CD4-positive, alpha-beta T cell treated with Interleukin-4 for 4 hours (primary cell): ENCODE measurements at places on chromosomes 3 and 15.

DNA sequence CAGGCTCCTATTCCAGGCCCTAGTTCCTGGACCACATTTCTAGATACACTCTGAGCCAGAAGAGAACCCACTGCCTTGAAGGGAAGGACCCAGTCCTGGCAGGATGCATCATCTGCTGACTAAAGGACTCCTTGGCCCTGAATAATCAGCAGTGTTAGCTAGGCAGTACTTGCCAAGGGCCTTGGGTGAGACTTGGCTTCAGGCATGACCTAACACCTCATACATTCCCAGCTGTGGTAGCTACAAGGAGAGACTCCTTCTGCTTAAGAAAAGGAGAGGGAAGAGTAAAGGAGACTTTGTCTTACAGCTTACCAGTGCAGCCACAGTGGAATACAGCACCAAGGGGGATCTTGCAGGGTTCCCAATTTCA, 26.4 kb downstream of the PEAK1 start:
- DNase-seq: no peak

DNA sequence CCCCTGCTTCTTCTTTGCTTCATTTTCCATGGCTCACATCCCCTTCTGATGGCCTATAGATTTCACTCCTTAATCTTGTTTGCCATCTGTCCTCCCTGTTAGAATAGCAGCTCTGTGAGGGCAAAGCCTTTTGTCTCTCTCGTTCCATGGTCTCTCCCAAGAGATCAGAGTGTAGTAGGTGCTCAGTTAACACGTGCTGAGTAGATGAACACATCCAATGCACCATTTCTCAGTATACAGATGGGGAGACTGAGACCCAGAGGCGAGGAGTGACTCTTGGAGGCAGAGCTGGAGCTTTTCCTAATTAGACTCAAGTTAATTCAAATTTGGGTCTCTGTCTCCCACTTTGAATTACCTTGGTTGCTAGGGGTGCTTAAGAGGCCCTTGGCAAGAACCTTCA, 4.2 kb downstream of the PAQR5 start:
- DNase-seq: no peak

- DNase-seq: no peak
Observed at GRCh38 chr3:46542801-46543201, 23.3 kb downstream of the LRRC2 start.

DNA sequence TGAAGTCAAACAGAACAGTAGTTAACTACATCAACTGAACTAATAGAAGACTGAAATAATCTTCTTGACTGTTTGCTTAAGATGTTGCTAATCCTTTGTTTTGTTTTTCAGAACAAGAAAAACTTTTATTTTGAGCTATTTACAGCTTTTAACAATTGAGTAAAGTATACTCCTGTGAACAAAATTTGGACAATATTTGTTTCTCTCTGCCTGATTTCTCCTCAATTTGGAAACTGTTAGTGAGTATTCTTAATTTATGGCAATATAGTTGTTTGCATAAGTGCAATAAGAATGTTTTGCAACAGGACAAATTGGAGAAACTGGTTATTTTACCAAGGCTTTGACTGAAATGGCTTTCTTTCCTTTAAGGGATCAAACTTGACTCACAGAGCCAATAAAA, 36.5 kb upstream of the ENTPD3 start:
- no peak for DNase-seq

DNA sequence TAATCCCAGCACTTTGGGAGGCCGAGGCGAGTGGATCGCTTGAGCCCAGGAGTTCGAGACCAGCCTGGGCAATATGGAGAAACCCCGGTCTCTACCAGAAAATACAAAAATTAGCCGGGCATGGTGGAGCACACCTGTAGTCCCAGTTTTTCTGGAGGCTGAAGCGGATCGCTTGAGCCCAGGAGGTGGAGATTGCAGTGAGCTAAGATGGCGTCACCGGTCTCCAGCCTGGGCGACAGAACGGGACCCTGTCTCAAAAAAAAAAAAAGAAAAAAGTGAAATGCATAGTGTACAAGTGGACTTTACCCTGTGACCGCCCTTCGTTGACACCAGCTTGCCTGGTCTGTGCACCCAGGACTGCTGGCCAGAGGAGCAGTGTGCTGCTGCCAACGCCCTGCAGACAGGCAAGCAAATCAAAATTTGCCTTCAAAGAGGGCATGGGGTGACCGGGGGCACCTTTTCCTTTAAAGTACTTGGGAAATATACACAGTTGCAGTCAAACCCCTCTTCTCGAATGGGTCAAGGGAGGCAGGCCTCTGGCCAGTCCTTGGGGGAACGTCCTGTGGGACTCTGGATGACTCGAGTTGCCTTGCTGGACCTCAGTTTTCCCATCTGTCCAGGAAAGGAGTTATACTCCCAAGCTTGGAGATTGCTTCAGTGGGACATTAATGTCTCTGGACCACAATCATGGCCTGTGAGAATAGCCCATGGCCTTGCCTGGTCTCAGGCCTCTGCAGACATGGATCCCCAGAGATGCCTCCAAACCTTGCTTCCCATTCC, 1.0 kb downstream of the XYLB start:
- no peak for DNase-seq

GRCh38 chr3:128383316-128384235, 83.1 kb downstream of the DNAJB8 start:
- DNase-seq: peak; percentile 1
